ENCODE measurements at places on chromosomes 5 and 9.
A peak's percentile ranks its signal among the peaks of the same experiment; 100 is the strongest.

- DNase-seq: no peak
Measured at GRCh38 chr9:26655166-26655565, 237.4 kb downstream of the CAAP1 start.

- DNase-seq: peak; percentile 72
Measured at GRCh38 chr5:93611976-93612854, 29.2 kb downstream of the NR2F1 start.

GRCh38 chr9:127522727-127523126 is 71.4 kb downstream of the LRSAM1 start:
- no peak for DNase-seq

DNA sequence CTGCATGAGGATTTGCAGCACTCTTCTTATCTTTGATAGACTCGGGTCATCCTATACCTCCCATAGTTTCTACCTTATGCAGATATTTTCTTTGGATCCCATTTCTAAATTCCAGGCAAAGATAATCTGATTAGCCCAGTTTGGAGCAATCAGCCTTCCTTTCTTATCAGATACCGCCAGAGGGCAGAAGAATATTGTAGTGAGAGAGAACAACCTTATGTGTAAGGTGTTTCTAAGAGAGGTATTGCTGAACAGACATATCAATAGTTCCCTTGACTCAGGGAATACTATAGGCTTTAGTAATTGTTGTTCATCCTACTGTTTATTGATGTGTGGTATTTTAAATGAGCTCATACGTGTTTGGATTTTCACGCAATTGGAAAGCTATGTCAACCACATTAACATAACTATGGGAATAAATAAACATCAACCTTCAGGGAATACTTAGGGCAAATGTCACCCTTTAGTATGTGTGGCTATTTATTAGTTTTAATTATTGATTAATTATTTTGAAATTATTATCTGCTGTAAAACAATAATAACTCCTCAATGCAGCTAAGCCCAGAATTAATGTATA is 1435.2 kb upstream of the CDH9 start:
- DNase-seq: peak; percentile 59

GRCh38 chr9:137707361-137707760 is 88.6 kb downstream of the EHMT1 start:
- no peak for DNase-seq

DNA sequence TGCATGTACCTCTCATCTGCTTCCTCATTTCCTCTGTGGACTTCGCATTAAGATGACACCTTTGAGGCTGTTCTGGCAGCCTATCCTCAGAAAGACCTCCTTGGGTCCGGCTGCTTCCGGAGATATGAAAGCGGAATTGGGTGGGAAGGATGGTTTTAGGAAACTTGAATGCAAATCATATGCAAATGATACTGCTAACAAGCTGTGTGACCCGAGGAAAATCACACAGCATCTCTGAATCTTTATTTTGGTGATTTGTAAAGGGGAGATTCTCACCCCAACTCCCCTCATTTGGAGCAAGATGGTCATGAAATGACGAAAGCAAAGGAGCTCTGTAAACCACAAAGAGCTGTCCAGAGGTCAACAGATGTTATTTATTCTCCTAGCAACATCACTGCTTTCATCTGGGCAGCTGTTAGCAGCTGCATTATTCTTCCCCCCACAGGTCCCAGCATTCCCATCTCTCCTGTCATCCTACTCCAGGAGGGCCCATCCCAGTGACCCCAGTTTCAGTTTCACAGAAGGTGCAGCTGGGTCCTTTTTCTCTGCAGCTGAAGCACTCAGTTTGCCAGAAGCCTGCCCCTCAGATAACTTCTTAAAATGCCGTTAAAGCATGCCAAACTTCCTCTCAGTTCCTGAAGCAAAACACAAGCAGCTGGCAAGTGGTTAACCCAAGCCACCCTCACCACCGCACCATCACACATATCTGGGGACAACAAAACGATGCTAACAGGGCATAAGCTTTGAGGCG is 269.5 kb downstream of the SEC61B start:
- no peak for DNase-seq

DNA sequence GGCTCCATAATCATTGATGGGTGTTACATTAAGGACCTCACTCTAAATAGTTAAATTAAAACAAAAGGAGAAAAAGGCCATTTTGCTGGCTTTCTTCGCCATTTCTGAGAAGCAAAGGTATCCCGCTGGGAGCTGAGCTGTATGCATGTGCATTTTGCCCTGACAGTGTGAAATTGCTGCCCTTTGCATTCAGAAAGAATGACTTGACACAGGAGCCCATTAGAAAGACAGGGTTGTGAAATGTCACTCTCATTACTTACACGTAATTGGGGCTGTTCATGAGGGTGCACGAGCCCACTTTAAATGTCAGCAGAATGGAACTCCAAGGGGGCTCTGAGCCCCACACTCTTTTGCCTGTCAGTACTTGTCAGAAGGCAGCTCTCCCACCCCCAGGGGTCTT is 85.0 kb downstream of the SEMA4D start:
- no peak for DNase-seq

DNA sequence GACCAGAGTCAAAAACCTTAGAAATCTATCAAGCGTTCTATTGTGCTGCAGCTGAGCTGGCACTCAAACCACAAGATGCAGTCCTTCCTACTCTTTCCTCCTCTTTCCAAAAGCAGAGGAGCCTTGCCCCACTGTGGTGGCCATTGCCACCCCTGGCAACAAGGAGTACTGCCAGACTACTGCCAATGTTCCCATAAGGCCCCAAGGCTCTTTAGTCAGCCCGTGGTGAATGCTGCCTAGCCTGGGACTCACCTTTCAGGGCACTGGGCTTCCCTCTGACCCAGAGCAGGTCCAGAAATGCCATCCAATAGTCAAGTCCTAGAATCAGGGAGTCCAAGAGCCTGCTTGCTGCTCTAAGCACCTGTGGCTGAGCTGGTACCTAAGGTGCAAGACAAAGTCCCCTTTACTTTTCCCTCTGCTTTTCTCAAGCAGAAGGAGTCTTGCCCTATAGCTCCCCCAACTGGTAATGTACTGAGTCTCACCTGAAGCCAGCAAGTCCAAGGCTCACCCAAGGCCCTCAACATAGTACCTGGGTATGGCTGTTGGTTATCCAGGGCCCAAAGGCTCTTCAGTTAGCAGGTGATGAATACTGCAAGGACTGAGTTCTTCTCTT is 219.4 kb downstream of the ATPSCKMT start:
- peak; percentile 20 for DNase-seq

DNA sequence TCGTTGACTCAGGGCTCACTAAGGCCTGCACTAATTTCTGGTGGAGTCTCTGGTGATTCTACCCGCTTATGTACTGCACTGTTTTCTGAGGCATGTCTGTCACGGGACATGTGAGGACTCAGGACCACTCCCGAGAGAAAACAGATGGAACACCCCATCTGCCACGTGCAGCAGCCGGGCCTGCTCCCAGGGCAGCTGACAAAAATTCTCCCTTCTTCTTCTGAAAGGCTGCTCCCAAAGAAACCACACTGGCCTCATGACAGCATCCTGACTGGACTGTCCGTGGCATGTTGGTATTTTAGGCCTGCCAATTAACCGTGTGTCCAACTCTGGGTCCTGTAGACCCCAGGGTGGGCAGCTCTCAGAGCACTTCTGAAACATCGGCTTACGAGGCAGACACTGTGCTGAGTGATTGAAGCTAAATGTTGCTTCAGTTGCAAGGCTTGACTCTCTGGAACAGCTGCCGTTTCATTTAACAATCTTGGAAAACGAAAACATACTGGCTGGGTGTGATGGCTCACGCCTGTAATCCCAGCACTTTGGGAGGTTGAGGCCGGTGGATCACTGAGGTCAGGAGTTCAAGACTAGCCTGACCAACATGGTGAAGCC is 39.0 kb downstream of the FAM240B start:
- DNase-seq: peak; percentile 30

GRCh38 chr9:124213396-124213795 is 44.4 kb upstream of the NEK6 start:
- no peak for DNase-seq

DNA sequence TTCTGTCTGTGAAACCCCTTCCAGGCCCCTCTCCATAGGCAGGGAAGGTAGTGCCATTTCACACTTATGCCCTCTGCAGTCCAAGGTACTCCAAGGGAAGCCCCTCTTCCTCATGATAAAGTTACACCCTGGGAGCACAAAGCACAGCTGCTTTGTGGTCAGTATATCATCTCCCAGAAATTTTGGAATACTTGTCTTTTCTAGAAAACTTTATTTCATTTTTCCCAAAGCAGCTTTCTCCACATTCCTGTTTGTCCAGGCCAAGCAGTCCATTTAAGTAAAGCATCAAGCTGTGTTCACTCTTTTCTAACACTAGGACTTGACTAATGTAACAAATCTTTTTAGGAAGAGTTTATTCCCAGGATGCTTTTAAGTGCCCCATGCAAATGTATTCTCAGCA is 371.8 kb upstream of the RGMB start:
- no peak for DNase-seq

DNA sequence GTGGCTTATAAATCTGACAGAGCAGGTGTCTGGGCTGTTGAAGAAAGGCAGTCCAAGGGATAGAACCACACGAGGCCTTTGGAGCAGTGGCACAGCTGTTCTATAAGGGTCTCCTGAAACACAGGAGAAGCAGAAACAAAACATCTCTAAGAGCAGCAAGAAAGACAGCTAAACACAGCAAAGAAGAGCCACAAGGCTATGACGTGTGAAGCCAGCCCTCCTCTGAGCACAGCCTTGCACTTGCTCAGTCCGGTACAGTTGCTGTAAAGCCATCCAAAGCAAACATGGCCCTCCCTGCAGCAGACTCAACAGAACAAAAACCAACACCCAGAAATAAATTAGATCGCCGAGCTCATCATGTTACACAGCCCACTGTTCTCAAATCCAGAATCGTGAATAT is 2.6 kb upstream of the GZMK start:
- no peak for DNase-seq

DNA sequence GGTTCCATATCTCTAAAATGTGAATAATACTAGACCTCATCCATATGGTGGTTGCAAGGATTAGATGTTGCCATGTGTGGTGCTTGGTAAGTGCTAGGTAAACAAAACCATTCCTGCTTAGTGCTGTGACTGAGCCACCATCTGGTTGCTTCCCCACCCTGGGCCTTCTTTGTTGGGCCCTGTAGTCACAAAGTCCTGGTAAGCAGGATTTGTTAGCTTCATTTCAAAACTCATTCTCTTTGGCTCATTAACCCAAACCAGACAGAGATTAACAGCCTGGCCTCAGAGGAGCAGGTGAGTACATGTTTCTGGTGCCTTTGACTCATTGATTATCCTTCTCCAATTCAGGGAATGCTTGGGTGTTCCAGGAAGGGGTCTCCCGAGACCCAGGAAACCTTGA is 240.2 kb downstream of the ARHGAP26 start:
- no peak for DNase-seq

GRCh38 chr5:31990701-31991110 is 183.4 kb downstream of the GOLPH3 start:
- DNase-seq: no peak

DNA sequence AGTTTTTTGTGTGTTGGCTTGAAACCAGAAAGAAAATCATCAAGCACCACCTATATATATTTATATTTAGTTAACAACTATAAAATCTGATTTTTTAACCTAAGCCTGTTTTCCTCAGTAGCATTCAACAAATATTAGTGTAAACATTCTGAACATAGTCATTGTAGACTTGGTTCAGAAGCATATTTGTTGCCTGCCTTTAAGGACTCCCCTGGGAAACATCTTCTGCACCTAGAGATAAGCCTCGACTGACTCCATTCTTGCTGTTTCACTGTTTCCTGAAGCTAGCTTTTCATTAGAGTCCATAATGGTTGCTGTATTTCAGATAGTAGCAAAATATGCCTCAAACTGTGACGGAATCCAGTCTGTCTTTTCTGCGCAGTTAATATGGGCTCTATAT is 123.5 kb downstream of the TRIO start:
- DNase-seq: no peak

GRCh38 chr5:142287096-142287972 is 37.5 kb downstream of the SPRY4 start:
- peak; percentile 56 for DNase-seq

DNA sequence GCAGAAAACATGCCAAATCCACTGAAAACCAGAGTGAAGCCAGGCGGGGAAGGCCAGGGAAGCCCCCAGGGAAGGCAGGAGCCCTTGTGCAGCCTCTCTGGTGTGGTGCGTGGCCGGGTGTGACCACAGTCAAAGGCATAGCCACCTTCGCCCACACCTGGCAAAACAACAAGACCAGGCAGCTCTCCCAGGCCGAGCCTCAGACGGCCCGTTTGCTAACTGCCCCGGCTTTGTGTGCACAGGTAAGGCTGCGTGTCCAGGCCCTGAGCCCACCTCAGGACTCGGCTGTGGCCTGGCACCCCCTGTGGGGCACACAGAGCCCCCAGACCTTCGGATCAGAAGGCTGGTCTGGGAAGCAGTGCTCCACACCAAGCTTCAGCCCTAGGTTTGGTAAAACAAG is 6.1 kb downstream of the TMEM250 start:
- no peak for DNase-seq

DNA sequence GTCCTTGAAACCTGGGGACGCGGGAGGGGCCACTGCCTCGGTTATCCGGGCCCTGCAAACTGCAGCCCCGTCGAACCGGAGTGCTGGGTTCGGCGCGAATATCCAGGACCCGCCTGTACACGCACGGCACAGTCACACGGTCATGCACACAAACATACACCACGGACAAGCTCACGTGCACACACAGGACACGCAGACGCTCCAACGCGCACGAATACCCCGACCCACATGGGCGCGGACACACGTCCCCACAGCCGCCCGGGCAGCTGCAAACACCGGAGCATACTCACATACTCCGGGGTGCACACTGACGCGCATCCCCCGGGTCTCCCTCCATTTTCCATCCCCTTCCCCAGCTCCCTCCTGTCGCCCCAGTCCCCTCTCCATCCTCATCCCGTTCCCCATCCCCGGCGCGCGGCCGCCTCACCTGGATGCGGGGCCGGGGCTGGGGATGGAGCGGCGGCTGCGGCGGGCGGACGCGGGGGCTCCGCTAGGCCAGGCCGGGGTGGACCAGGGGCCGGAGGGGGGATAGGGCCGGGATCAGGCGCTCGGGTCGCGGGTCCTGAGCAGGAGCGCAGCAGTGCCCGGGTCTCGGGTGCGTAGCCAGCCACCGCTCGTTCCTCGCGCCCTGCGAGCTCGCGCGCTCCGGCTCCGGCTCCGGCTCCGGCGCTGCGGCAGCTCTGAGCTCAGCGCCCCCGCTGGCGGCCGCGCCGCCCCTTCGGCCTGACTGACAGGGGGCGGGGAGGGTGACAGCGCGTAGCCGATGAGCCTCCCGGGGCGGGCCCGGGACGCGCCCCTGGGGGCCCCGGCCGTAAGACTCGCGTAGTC is at the start of the genes EIF4E1B and SNCB:
EIF4E1B (plus strand) TSS at position 823 of the 828 bp plus-strand sequence. CDS start 12,113 bp downstream, outside the sequence.
SNCB (minus strand) TSS at position 682 of the 828 bp plus-strand sequence. CDS start 880 bp downstream, outside the sequence.
- peak; percentile 80 for DNase-seq

DNA sequence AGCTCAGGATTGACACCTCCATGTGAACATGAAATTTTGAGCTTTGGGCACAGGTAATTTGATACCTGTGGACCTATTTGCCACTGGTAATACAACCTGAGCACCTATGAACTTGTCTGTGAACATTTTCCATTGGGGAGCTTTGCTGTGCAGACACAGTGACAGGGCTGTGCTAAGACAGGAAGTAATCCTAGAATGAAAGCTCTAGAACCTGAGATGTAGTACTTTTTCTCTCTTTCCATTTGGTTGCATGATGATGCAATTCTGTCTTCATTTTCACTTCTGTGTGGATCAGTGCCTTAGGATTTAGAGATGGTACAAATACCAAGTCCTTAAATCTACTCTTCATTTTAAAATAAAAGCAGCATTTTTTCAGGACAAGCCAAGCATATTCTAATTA is 216.9 kb downstream of the NR3C1 start:
- DNase-seq: no peak

Measured in astrocyte of the hippocampus (primary cell).